ENCODE measurements at places on chromosomes 11 and 22.

- DNase-seq, result no peak
Observed at GRCh38 chr11:57477507-57478189, 17.3 kb downstream of the RTN4RL2 start.

DNA sequence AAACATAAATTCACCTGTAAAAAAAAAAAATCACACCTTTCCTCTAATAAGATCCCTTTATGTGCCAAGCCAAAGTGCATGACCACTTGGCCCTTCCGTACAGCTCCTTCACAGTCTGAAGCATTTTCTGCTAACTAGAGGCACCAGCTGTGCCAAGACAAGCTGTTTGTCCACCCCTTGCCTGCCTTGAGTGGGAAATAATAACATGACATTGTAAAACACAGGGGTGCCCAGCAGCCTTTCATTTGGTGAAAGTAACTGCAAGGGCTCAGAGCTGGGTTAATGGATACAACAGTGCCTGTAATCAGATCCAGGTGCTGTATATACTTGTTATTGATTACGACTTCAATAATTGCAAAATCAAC, 59.2 kb downstream of the DDIAS start:
- DNase-seq, result no peak

DNA sequence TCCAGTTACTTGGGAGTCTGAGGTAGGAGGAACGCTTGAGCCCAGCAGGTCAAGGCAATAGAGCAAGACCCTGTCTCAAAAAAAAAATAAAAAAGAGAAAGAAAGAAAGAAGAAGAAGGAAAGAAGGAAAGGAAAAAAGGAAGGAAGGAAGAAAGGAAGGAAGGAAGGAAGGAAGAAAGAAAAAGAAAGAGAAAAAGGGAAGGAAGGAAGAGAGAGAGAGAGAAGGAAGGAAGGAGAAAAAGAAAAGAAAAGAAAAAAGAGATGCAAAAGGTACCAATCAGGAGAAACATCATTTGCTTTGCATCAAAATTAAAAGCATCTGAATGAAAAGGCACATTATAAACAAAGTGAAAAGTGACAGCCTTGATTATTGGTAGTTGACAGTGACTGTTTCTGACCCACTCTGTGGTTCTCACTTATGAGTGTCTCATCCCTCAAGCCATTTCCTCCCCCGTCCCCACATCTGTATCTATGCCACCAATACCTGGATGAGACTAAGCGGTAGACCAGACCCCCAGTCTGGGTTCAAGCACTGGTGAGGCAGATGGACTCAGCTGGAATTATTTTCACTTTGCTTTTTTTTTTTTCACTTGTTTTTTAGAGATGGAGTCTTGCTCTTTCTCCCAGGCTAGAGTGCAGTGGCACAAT, 33.0 kb upstream of the XBP1 start:
- DNase-seq, result no peak

GRCh38 chr11:85680897-85681296, 5.1 kb downstream of the CCDC89 start:
- DNase-seq, result no peak

GRCh38 chr11:57277845-57278720, 41.0 kb upstream of the APLNR start:
- DNase-seq, result peak; percentile 14

DNA sequence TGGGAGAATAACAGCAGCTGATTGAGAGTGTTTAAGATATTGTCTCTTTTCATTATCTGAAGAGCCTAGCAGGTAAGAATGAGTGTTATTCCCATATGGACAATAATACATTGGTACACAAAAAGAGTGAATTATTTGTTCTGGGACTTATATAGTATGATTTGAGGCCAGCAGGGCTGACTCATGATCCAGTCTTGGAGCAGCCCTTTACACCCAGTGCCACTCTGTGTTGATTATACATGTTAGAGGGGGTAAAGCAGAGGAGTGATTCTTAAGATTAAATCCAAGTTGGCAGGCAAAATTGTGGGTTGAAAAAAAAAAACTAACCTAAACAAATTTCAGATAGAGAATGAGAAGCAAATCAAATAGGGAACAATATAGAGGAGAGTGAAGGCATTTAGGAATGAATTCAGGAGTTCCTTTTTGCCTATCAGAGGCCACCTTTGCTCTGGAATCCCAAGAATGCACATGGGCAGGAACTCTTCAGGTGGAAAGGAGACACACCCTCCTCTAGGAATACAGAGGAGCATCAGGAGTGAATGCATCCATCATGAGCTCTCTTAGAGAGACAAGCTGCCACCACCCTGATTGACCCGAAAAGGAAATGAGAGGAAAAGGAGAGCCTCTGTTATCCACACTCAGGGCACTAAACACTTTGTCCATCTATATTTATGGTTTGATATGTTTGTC, 19.2 kb upstream of the MRGPRX1 start:
- DNase-seq, result no peak

DNA sequence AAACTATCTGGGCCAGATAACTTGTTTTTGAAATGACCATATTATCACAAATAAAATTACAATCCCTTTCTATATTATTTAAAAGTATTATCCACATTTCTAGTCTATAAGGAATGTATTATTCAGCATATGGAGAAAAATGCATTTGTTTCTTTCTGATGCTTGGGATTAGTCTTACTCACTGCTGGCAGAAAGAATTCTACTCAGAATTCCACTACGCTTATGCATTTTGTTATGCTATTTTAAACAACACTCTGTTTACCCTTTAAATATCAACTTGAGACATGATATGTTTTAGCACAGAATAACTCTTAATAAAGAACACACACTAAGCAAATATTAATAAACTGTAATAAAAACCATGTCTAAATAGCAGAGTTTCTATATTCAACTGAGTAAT, 77.6 kb upstream of the ANO3 start:
- no peak for DNase-seq

DNA sequence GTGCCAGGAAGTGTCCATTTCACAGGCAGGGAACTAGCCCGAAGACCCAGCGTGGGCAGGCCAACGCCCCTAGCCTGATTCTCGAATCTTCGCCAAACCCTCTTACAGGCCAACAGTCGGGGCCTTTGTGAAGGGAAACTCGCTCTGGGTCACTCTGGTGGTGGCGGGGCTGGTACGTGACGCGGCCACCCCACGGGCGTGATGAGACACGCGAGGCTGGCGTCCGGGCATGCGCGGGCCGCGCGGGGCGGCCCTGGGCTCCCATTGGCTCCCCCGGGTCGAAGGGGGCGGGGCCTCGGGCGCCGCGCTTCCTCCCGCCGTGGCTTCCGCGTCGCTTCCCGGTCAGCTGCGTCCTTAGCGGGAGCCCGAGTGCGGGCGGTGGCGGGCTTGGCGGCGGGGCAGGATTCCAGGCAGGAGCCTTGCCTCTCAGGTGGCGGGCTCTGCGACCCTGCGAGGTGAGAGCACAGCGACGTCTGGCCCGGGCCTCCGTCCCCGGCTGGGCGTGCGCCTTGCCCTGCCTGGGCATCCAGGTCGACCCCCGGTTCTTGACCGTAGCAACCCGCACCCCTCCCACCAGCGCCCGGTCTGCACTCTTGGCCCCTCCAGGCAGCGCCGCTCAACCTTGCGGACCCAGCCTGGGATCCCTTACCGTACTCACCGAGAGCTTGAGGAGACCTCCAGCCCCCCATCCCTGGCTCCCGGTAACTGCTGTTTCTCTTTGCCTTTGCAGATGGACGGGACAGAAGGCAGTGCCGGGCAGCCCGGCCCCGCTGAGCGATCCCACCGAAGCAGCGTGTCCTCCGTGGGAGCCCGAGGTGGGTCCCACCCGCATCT, at the start of gene FRMD8:
Gene FRMD8, plus strand, starts transcription at position 331 of the 834 bp plus-strand sequence. Its CDS starts 400 bp downstream, at position 731.
- peak; percentile 43 for DNase-seq

DNA sequence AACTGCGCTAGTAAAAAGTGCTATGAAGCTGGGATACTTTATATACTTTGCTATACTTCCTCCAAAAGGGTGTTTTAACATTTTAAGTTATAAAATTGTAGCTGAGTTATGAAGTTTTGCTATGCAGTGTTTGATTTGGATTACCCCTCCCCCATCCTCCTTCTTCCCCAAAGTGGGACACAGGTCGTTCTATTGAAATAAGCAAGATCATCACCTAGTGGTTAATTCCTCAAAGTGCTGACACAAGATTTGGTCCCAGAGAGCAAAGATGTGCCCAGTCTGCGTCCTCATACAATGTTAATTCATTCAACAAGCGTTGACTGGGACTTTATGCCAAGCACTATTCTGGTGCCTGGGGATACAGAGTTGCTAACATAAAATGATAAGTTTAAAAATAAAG, 78.5 kb downstream of the SPON1 start:
- DNase-seq, result no peak

DNA sequence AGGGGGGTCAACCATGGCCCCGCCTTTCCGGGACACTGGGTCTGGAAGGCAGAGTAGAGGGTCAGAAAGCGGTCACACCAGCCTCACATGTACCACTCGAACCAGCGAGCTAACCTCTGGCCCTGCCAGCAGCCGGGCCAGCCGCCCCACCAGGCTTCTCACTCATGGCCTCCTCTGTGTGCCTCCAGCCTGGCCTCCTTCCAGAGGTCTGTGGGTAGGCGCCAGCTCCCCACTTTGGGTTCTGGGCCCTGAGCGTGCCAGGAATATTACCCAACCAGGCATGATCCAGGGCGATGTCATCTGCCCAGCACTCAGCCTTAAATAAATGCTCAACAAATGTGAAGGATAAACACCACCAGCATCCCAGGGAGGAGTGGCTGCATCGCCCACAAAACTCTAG, 5.8 kb downstream of the SCUBE1 start:
- DNase-seq, result no peak

DNA sequence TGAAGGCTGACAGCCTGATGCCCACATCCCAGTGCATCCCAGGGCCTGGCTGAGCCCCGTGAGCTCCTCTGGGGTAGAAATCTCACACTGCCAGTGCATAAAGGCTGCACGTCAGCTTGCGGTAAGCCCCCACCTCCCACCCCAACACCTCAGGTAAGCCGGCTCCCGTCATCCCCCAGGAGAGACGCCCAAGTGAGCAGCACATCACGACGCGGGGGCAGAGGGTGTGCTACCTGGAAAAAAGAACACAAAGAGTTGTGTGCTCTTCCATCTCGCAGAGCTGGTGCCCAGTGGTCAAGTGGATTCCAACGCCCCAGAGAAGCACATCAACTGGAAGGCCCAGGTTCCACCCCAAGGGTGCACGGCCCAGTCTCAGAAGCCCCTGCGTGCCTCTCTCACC, 50.0 kb downstream of the IGSF9B start:
- no peak for DNase-seq

DNA sequence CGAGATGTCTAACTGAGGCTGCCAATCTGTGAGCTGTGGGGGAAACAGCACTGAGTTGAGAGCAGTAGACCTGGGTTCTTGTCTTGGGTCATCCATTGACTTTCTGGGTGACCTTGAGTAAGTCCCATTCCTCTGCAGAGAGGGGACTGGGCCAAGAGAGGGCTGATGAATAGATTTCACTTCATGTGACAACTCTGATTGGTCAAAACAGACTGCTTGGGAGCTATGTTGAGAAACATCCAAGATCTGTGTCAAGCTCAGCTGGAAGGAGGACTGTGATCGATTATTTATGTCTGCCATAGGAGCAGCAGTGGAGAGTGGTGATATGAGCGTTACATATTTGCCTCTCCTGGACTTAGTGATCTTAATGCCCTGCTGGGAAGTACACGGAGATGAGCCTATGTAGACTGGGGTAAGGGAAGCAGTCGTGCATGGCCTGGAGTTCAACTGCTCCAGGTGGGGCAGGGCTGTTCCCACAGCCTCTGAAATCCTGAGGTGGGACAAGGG, 47.7 kb downstream of the OTOG start:
- no peak for DNase-seq

DNA sequence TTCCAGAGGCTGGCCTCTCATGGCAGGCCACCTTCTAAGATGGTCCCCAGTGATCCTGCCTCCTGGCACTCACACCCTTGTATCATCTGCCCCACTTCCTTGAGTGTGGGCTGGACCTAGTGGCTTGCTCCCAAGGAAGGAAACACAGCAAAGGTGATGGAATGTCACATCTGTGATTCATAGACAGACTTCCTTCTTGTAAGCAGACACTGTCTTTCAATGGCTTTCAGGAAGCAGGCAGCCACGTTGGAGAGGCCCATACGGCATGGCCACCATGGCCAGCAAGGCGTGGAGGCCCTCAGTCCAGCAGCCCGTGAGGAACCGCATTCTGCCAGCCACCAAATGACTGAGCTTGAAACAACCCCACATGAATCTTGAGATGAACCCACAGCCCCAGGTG, 11.3 kb downstream of the LMO1 start:
- no peak for DNase-seq

GRCh38 chr11:3825473-3826154, 15.1 kb downstream of the RHOG start:
- no peak for DNase-seq

DNA sequence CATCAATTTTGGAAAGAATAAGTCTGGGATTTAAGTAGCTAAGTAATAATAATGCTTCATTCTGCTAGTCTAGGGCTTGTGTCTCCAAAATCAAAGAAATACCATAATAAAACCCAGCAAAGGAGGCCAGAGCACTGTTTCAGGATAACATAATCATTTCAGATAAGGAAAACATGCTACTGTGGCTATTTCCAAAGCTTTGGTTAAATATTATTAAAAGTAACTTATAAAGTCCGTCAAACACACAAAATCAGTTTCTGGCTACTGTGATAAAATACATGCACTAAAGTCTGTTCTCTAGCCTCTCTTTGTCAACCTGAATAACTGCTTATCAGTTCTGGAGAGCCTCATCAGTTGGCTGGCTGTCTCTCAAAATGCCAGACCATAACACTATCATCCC, 1.5 kb upstream of the OR6T1 start:
- no peak for DNase-seq

- DNase-seq, result no peak
Observed at GRCh38 chr11:105786741-105787140, 176.9 kb downstream of the GRIA4 start.

Measured in NCI-H1417 treated with DMSO at 0.1 percent for 48 hours (cell line).